ENCODE measurements at places on chromosomes 7 and 10.

DNA sequence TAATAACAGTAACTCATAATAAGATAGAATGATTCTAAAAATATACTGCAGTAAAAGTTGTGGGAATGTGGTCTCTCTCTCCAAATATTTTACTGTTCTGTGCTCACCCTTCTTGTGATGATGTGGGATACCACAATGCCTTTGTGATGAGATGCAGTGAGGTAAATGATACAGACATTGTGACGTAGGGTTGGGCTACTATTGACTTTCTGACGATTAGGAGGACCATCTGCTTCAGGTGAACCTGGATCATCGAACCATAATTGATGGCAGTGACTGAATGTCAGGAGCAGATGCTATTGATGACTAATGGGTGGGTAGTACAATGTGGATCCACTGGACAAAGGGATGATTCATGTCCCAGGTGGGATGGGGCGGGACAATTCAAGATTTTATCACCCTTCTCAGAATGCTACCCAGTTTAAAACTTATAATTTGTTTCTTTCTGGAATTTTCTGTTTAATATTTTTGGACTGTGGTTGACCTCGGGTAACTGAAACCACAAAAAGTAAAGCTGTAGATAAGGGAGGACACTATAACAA lies 73.9 kb upstream of the ARMC3 start:
- DNase-seq: no peak

DNA sequence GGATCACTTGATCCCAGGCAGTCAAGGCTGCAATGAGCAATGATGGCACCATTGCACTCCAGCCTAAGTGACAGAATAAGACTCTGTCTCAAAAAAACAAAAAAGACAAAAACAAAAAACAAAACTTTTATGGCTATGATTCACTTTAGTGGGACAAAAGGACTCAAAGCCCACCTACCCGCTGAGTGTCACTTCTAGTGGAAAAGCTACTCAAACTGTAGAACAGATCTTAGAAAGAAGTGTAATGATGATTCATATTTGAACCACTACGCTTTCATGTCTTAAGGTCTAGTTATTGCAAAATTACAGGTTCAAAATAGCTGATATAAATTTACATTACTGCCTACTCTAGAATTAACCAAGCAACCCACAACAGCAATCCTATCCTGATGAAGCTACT lies 47.1 kb upstream of the OTUD1 start:
- no peak for DNase-seq

- no peak for DNase-seq
Measured at GRCh38 chr7:1768832-1769231, 98.8 kb downstream of the ELFN1 start.

DNA sequence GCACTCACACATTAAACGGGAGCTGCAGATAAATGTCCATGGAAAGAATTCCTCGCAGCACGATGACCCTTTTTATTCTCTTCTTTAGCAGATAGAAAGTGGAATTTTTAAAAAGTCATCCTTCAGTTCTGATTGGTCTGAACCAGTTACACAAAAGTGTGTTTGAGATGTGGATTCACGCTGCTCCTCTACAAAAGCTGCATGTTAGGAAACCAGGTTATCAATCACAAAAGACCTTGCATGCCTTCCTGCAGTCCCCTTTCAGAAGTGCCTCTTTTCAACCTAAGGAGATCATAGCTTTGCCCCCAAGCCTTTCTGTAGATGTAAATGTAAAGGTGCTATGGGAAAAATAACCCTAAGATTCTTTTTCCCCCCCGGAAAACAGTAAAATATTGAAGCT lies 299.7 kb downstream of the PLXDC2 start:
- DNase-seq: no peak

GRCh38 chr10:123140164-123140982 lies 4.6 kb downstream of the HMX3 start:
- DNase-seq: no peak

- no peak for DNase-seq
Measured at GRCh38 chr7:138546064-138546619, 86.1 kb downstream of the TRIM24 start.

- no peak for DNase-seq
Measured at GRCh38 chr10:77530011-77530410, 107.6 kb downstream of the KCNMA1 start.

DNA sequence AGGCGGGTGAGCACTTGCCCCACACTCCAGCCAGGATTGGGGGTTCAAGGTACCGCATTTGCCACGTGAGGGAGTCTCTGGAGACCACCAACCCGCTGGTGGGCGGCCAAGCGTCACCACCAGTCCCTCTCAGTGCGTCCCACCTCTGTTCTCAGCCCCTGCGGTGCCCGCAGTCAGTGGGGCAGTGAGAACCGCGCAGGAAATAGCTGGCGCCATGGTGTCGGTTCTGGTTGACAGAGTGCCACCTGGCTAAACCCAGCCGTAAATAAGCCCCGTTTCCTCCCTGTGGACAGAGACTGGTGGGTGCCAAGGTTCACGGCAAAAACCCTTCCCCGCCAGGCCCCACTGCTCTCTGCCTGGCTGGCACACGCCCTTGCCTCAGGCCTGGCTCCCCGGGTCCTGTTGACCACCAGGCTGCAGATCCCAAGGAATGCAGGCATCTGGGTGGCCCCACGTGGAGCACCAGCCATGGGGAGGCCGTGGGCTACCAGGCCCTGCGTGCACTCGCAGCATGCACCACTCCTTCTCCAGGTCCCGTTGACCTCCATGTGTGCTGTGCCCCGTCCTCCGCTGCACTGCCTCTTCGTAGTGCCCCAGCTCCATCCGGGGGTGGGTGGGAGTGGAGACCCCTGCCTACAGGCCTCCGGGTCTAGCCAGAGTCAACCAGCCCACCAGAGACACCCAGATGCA lies 140.0 kb downstream of the LHPP start:
- no peak for DNase-seq

- peak; percentile 37 for DNase-seq
Measured at GRCh38 chr7:126398851-126399529, 853.8 kb downstream of the GRM8 start.

GRCh38 chr10:121357401-121357800 lies 240.8 kb downstream of the FGFR2 start:
- no peak for DNase-seq

DNA sequence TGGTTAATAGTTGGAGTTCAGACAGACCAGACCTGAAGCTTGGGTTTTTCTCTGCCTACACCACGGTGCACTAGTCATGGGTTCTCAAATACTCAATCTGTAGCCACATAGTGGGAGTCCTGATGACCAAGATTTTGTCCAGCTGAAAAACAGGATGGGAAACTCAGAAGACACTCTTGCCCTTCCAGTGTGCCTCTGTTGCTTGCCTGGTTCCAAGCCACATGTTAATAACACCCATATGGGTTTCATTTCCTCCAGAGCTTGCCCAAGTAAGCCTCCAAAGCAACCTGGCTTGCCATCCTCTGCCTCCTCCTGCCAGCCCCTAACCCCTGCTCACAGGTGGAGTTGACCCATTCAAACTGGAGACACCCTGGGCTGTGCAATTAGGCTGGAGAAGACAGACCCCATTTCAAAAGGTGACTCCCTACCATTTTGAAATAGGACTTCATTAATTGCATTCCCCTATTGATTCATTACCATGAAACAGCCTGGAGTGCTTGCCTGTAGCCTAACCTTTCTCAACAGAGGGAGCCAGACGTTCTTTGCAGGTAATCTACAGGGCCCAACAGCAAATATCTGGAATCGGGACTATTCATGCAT lies 108.0 kb upstream of the HABP2 start:
- no peak for DNase-seq

- no peak for DNase-seq
Measured at GRCh38 chr10:4719036-4719435, 107.0 kb upstream of the AKR1E2 start.

DNA sequence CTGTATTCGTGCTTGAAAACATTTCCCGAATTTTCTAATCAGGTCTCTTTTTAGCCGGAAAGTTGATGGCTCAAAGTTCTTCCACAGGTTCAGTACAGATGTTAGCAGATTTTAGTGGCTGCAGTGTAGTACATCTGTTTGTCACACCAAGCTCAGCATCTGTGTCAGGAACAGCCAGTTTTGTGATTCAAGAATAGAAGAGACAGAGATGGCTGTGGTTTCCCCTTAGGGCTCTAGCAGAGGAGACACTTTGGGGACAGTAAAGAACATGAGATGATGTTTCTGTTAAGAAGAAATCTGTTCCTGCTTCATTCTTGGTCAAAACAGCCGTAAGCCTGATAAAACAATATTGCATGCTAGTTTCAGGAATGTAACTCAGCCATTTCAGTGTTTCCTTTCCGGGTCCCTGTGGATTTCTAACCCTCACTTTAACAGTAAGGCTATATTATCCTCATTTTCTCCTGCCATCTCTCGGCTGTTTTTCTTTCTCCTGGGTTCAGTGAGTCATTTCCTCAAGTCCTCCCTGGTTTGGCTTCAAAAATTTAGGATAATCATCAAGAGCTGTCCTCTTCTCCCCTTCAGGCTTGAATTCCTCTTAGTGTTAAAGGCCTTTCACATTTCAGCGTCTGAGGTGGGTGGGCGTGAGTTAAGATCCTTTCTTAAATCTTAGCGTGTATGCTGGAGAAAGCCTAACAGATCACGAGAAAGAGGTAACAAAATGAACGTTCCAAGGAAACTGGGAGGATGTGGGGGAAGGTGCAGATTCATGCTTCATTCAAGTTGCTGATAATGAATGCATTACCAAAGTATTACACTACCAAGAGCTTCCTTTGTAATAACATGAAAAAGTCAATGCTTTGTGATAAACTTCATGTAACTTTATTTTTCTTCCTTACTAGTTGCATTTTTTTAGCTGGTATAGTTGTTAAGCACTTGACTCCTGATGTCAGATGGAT lies 37.1 kb upstream of the BICC1 start:
- DNase-seq: no peak

DNA sequence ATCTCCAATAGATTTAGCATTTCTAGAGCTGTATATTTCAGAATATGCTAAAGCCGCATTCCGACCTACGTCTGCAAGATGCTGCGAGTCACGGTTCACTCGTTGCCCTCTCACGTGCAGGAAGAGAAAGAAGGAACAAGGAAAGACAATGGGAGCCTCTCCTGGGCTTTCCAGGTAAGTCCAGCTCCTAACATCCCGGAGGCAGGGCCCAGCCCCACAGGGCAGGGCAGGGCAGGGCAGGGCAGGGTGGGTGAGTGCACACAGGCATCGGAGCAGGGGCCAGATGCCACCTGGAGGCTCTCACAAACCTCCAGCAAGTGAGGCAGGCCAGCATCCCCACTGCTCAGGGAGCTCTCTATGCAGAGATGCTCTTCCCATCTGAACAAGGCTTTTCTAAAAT lies 50.8 kb downstream of the VOPP1 start:
- no peak for DNase-seq

DNA sequence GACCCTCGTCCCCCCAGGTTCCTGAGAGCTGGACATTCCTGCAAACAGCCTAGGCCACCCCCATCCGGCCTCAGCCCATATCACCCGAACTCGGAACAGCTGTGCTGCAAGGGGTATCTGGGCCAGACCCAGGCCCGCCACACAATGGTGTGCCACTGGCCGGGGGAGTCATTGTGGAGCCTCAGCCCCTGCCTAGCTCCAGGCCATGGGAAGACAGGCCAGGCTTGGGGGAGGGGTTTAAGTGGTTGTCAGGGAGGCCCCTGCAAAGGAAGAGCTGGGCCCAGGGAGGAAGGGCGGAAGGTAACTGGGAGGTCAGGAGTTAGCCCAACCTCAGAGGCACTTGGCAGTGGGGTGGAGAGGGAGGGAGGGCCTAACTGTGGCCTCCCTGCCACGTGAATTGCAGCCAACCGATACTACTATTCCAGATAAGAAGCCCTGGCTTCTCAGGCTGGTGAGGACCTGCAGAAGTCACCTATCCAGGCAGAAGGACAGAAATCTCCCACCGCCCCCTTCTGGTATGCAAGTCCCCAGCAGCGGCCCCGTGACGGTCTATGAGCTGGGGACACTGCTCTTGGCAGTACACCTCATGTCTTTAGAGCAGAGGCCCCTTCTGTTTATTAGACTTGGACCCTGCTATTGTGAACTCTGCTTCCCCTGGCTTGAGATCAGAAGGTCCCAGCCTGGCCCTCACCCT lies 26.8 kb downstream of the VSIR start:
- no peak for DNase-seq

DNA sequence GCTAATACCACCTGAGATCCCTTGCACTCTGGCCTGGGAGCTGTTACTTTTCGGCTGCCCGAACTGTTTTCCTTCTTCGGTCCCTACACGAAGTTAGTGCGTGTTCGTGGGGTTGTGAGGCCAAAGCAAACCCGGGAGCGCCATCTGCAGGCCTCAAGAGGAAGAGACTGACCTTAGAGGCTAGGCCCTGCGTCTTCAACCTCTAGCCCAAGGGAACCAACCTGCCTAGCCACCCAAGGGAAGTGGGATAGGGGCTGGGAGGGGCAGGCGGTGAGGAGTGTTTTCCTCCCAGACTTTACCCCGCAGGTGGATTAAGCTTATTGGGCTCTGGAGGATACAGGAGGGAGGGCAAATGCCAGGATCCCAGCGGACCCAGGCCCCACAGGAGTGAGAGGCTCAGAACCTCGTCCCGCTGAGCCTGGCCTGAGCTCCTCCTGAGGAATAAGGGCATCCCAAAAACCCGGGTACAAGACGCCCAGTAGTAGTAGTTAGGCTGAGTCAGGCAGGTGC lies 1.7 kb upstream of the PAX2 start:
- DNase-seq: no peak

DNA sequence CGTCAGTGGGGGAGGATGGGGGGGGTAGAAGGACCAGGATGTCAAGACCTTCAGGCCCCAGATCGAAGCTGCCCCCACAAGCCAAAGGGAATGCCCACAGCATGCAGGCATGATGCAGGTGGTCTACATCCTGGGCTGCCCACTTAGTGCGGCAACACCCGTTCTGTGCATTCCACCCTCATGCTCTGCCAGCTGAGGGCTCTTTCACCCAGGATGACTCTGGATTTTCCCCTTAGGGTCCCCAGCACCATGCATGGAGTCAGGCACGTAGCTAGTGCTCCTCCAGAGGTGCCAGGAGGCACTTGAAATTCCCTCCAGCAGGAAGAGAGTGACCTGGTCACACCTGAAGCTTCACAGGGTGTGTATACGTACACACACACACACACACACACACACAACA lies 66.2 kb downstream of the SH3PXD2A start:
- DNase-seq: no peak

GRCh38 chr10:49498425-49498824 lies 40.5 kb downstream of the ERCC6 start:
- no peak for DNase-seq

DNA sequence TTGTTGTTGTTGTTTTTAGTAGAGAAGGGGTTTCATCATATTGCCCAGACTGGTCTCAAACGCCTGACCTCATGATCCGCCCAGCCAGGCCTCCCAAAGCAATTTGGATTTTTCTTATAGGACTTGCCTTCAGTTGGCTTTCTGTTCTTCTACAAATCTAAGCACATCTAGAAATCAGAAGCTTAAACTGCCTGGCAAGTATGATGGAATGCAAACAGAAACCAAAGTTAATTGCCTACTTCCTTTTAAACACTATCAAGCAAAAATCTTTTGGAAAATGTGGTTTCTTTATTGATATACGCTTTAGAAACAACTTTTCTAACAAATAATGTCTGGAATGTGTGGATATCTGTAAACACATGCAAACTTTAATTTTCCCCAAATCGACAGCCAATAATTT lies 64.9 kb downstream of the USP6NL start:
- no peak for DNase-seq

DNA sequence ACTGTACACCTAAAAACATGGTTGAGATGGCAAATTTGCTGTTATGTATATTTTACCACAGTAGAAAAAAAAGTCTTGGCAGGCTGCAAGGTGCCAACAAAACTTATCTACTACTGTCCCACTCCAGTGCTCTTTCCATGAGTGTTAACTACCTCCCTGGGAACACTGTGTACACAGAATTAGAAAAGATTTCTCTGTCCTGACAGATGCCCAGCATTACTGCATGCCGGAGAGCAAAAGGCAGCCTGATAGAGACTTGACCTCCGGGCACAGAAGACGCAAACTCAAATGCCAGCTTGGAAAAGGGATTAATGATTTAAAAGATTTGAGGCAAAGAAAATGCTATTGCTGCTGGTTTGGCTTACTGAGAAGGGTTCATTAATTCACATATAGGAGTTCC lies 228.8 kb downstream of the TMEM178B start:
- no peak for DNase-seq

Data from DMS153 (cell line).